ENCODE measurements at places on chromosomes 2 and 18. TPM values are rescaled to one million over a fixed set of nuclear protein-coding genes. Genes with fewer than 3 reads are reported as not detected.

DNA sequence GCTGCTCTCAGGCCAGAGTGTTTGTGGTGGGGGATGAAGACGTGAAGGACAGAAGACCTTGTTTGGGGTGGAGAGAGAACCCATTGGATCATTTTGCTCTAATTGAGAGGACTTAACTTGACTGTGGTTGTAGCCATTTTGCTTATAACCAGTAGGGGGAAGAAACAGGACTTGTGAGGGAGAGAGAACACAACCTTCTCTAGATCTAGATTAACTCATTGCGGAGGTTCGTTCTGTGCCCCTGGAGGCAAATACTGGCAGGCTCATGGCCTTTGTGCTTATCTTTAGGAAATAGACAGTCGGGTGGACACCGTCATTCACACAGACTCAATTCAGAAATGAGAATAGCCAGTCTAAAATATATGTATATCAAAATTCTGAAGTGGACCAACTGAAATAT lies 147.0 kb upstream of the LHCGR start:
- no peak for DNase-seq

DNA sequence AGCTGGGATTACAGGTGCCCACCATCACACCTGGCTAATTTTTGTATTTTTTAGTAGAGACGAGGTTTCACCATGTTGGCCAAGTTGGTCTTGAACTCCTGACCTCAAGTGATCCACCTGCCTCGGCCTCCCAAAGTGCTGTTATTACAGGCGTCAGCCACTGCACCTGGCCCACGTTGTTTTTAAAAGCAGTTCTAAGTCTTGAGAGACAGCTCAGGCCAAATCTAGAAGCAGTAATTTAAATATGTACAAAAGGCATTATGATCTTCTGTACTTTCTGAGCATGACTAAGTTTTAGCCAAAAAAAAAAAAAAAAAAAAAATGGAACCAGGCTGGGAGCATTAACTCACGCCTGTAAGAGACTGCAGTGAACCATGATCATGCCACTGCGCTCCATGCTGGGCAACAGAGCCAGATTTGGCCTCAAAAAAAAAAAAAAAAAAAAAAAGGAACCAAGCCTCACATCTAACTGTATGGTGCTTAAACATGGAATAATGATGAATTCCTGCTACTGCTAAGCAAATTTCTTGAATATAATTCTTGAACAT lies 4.0 kb downstream of the ABHD3 start:
- DNase-seq: no peak

GRCh38 chr2:31353179-31353578 lies 61.4 kb downstream of the XDH start:
- DNase-seq: no peak

GRCh38 chr18:28455971-28456370 lies 279.0 kb upstream of the CDH2 start:
- DNase-seq: no peak

DNA sequence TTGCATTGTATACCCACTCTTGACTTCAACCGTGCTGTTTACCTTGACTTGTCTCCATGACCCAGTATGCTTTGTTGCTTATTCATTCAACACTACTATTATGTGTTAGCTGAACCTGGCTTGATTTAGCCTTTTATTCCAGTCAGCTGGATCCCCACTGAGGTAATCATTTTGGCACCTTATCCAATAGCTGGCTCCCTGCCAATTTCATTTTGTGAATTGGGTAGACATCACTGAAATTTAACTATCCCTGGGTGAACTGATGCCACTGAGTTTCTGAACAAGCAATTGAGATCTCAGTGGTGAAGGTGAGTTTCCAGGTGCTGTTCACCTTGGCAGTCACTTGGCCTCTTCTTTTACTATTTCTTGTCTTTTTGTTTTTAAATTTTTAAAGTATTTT lies 584.3 kb downstream of the ADCYAP1 start:
- DNase-seq: no peak

GRCh38 chr18:24381126-24381525 lies 16.5 kb downstream of the OSBPL1A start:
- no peak for DNase-seq

- no peak for DNase-seq
These were observed 388.4 kb downstream of the IRS1 start for GRCh38 chr2:226411205-226411604.

DNA sequence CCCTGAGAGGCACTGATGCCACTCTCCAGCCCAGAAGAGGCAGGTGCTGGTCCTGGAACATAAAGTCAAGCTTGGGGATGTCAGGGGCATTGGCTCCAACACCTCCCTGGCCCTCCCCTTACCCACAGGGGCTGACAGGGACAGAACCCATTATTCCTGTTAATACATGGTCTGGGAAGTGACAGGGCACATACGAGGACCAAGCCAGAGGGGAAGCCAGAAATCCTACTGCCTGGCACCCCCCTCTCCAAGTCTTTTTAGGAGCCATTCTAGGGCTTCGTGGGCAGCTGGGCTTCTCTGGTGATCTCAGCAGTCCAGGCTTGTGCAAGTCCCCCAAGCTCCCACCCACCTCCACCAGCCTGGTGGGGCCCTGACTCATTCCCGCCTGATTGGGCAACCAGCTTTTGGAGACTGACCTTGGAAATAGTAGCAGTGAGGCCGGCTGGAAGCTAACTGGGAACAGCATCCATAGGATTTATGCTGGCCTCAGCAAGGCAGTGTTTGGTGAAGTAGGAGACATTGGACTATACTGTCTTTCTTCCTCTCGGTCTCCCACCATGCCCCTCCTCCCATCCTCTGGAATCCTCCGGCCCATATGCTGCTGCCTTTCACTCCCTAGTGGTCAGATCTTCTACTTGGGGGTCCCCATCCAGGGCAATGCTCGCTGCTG lies 86.4 kb upstream of the HK2 start:
- DNase-seq: peak; percentile 65

GRCh38 chr2:237862528-237862895 lies 3.1 kb downstream of the RAMP1 start:
- DNase-seq: no peak

DNA sequence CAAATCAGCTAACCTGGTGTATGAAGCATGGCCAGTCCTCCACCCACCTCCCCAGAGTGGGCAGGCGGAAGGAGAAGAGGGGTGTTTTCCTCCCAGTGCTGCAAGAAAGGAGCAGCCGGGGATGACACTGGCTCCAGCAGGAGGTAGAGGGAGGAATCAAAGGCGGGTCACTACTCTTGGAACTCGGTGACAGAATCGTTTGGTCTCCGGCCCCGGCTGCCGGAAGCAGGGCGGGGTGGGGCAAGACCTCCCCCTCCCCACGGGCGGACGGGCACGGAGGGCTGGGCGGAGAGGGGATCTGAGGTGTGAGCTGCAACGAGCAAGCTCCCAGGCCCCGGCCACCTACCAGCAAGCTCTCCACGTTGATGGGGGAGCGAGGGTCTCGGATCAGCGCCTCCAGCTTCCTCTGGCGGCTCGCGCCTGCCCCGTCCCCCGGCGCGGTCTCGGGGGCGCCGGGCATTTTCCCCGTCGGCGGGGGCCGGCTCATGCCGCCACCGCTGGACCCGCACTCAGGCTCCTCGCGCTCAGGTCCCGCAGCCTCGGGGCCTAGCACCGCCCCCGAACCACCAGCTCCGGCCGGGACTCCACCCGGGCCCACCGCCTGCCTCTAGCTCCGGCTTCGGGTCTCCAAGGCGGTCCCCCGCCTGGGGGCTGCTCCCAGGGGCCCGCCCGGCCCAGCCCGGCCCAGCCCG lies 640 bp downstream of the ROCK2 start:
- peak; percentile 69 for DNase-seq

GRCh38 chr18:12420821-12421421 lies 13.2 kb downstream of the PRELID3A start:
- DNase-seq: no peak

DNA sequence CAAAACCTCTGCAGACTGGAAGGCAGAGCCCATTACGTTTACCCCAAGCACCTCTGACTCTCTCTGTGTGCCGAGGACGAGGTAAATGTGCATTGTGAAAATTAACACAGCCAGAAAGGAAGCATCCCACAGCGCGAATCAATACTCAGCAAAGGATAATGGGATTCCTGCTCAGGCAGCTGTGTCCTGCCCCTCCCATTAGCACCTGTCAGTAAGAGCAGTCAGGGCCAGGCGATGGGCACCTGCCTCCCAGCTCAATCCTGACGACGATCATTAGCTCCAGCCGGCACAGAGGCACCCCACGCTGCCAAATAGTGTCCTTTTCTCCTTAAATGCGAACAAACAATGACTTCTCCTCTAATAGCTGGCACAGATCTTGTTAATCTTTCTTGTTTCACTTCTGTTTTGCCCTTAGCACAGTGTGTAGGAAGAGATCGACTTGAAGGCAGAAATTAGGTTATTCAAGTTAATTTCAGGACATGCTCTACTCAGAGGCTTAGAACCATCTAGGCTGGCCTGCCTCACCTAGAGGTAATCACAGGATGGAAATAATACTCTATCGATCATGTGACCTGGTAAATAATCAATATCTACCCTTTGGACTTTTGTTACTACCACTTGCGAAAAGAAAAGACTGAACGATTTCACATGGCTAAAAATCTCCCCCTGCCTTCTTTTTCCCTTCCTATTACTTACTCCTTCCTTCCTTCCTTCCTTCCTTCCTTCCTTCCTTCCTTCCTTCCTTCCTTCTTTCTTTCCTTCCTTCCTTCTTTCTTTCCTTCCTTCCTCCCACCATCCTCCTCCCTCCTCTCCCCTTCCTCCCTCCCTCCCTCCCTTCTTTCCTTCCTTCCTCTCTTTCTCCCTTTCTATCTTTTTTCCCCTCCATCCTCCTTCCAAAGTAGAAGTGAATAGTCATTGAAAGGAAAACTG lies 487.9 kb upstream of the ID2 start:
- DNase-seq: no peak

DNA sequence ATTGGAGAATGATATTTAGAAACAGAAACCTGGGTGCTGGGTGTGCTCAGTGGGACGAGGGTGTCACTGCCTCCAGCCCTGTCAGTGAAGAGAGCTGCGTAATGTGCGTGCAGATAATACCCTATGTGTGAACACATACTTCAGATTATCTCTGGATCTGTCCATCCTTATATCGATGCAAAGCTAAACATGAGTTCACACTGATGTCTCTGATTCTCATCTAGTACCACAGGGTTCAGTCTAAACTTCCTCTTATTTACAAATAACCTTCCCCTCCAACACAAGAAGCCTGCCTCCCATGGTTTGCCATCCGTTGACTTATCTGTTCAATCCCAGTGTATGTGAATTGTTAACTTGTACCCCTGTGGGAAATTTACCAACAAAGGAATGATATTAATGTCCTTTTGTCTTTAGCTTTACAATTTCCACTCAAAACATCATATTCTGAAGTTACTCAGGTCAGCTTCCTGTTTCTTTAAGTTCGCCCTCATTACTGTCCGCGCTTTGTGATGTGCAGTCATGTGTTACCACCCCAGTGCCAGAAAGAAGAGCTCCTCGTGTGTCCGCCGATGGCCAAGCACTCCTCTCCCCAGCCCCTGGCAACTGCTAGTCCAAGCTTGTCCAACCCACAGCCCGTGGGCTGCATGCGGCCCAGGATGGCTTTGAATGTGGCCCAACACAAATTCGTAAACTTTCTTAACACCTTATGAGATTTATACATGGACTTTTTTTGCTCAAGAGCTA lies 108.2 kb downstream of the RTP5 start:
- DNase-seq: no peak

- no peak for DNase-seq
These were observed 58.7 kb downstream of the SLC25A12 start for GRCh38 chr2:171835386-171835785.

DNA sequence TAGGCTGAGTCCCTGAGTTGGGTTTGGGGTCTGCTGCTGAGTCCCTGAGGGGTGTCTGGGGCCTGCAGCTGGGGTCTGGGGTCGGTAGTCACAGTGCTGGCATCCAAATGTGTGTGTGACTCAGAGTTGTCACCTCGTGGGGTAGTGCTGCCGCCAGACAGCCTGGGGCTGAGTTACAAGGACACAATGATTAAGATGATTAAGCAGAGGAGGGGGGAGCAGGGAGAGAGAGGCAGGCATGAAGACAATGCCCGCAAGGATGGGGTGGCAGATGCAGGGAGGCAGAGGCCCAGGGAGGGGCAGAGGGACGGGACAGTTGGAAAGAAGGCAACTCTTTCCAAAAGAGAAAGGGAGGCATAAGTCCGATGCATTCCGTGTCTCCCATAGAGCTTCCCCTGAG lies 120.2 kb downstream of the CELF4 start:
- peak; percentile 27 for DNase-seq

DNA sequence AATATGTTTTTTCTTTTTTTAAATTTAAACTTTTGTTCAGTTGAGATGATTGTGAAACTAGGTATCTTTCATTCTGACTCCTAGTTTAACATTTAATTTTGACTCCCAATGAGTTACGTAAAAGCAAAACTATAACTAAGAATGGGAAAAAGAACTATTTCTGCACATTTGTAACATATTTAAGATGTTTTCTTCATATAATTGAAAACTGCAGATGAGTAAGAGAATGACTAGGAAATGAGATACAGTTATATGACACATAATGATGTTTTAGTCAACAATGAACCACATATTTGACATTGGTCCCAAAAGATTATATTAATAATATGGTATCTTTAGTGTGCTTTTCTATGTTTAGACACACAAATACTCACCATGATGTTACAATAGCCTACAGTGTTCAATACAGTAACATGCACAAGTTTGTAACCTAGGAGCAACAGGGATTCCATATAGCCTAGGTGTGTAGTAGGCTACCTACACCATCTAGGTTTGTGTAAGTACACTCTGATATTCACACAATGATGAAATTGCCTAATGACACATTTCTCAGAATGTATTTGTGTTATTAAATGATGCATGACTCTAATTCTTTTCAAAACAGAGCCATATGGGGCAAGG lies 12.6 kb downstream of the ERMN start:
- no peak for DNase-seq

DNA sequence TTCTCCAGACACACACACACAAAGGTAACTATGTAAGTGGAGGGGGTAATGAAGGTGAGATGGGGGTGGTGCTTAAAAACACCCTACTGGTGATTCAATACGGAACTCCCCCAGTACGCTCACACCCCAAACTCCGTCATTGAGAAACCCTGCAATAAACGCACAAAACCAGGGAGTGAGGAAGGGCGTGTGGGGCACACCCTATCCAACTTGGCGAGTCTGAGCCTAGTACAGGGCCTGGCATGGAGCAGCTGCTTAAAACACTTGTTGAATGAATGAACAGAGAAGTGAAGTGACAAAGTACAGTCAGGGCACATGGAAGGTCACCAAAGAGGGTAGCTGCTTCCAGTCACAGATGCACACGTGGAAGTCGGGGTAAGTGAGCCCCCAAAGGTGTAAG lies 146.8 kb upstream of the SMAD2 start:
- no peak for DNase-seq

- DNase-seq: no peak
These were observed 110.3 kb upstream of the MGAT5 start for GRCh38 chr2:134143568-134143967.

Gene DSG1
- total RNA-seq: not detected

Gene PSD4
- 62.7 TPM for total RNA-seq

Gene LIMS2
- total RNA-seq: 16.5 TPM

Gene CSRNP3
- 3.8 TPM for total RNA-seq

Gene STON1
- total RNA-seq: 22.6 TPM

Gene FEV
- 7.2 TPM for total RNA-seq

Gene GPR155
- total RNA-seq: 8.5 TPM

Gene PAIP2B
- 1.2 TPM for total RNA-seq

Data from adrenal gland (tissue), 19 donors.